Transverse colon (tissue), 4 donors: ENCODE measurements at places on chromosomes 12 and 14. TPM values are rescaled to one million over a fixed set of nuclear protein-coding genes. Genes with fewer than 3 reads are reported as not detected.

GRCh38 chr14:94472842-94473241, 3.2 kb downstream of the SERPINA9 start:
- H3K27me3 ChIP-seq: no peaks in the 10 kb centered on the region
- DNase-seq: no peak
- no peak overlapping the region for H3K27ac ChIP-seq

The SLC7A7 gene
- total RNA-seq: 67.0 TPM

The IL22 gene
- total RNA-seq: not detected

DNA sequence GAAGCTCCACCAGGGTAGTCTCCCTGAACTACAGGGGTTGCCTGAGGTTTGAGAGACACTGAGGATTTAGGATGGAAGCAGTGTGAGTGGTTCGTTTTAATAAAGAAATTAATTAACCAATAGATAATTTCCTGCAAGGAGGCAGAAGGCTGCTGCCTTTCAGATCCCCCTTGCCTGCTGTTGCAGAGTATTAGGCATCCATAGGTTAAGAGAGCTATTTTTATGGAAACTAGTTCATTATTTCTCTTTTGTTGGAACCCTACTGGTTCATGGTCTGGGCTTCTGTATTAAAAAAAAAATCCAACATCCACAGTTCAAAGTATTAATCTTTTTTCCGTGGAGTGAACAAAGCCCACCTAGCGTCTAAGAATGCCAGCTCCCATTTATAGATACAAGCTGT, 50.5 kb upstream of the RTRAF start:
- H3K4me3 ChIP-seq: no peak overlapping the region
- H3K27ac ChIP-seq: peak overlapping the region; percentile 33
- no peak for DNase-seq
- H3K36me3 ChIP-seq: no peaks in the 10 kb centered on the region

The ADAM20 gene
- not detected for total RNA-seq

DNA sequence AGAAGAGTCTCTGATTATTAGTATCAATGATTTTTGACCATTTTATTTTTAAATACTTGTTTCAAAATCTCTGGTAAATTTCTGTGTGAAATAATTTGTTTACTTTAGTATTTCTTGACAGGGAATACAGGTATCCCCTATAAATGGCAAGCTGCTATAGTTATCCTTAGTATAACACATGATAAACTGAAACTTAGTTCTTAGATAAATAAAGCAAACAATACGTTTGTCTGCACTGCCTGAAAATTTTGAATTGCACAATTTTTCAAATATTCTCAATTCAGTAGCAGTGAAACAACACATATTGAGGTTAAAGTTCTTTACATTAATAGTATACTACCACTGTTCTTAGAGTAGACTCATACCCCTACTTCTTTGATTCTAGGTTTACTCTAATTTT, 26.9 kb downstream of the CNOT2 start:
- H3K4me3 ChIP-seq: no peak overlapping the region
- H3K36me3 ChIP-seq: no peaks in the 10 kb centered on the region
- no peaks in the 10 kb centered on the region for H3K27me3 ChIP-seq
- peaks cover 63% of the 10 kb centered on the region for H3K4me1 ChIP-seq
- no peak for DNase-seq
- H3K27ac ChIP-seq: no peak overlapping the region

The SERPINA12 gene
- not detected for total RNA-seq

The GSC gene
- total RNA-seq: not detected

- H3K4me1 ChIP-seq: peaks cover 8% of the 10 kb centered on the region
- no peaks in the 10 kb centered on the region for H3K27me3 ChIP-seq
- DNase-seq: no peak
- H3K4me3 ChIP-seq: no peak overlapping the region
- peaks cover 4% of the 10 kb centered on the region for H3K36me3 ChIP-seq
Observed at GRCh38 chr14:68896132-68896531, 83.0 kb downstream of the ACTN1 start.

- H3K4me3 ChIP-seq: no peak overlapping the region
- H3K27ac ChIP-seq: no peak overlapping the region
- no peaks in the 10 kb centered on the region for H3K27me3 ChIP-seq
- DNase-seq: no peak
Observed at GRCh38 chr14:35196571-35196970, 74.2 kb downstream of the PRORP start.

The CLEC4C gene
- not detected for total RNA-seq

- no peaks in the 10 kb centered on the region for H3K36me3 ChIP-seq
- no peaks in the 10 kb centered on the region for H3K27me3 ChIP-seq
- no peak overlapping the region for H3K4me3 ChIP-seq
- no peak for DNase-seq
- no peak overlapping the region for H3K27ac ChIP-seq
- H3K4me1 ChIP-seq: no peaks in the 10 kb centered on the region
Observed at GRCh38 chr14:52583544-52583943, 30.9 kb downstream of the GPR137C start.

The KRT79 gene
- not detected for total RNA-seq

GRCh38 chr12:113214895-113215400, 6.3 kb upstream of the TPCN1 start:
- no peaks in the 10 kb centered on the region for H3K36me3 ChIP-seq
- peak; percentile 53 for DNase-seq
- peaks cover 28% of the 10 kb centered on the region for H3K4me1 ChIP-seq
- H3K27me3 ChIP-seq: no peaks in the 10 kb centered on the region
- peak overlapping the region; percentile 16 for H3K27ac ChIP-seq
- no peak overlapping the region for H3K4me3 ChIP-seq

GRCh38 chr12:13000616-13000924, 505 bp upstream of the HEBP1 start:
- H3K4me3 ChIP-seq: peak overlapping the region; percentile 37
- no peak for DNase-seq

The RPGRIP1 gene
- 0.27 TPM for total RNA-seq

- H3K4me1 ChIP-seq: peaks cover 33% of the 10 kb centered on the region
- no peak overlapping the region for H3K4me3 ChIP-seq
- H3K27me3 ChIP-seq: no peaks in the 10 kb centered on the region
- H3K27ac ChIP-seq: no peak overlapping the region
Observed at GRCh38 chr14:30620178-30620577, 1.9 kb upstream of the SCFD1 start.

DNA sequence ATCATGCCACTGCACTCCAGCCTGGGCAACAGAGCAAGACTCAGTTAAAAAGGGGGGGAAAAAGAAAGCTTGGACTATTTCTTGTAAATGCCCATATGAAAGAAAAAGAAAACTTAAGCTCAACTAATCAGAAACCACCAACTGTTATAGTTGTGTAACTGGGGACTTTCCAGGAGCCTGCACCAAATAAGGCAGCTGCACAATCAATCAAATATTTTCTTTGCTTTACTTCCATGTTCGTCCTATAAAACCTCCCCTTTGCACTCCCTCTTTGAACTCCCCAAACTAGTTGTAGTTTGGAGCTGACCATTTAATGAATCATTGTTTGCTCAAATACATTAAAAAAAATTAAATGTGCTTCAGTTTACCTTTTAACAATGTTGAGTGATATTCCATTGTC, 54.9 kb downstream of the OTOGL start:
- H3K27me3 ChIP-seq: no peaks in the 10 kb centered on the region
- H3K4me3 ChIP-seq: no peak overlapping the region
- no peaks in the 10 kb centered on the region for H3K4me1 ChIP-seq
- H3K27ac ChIP-seq: no peak overlapping the region
- DNase-seq: no peak

The FAIM2 gene
- total RNA-seq: 2.8 TPM

The ZFHX2 gene
- 1.1 TPM for total RNA-seq

DNA sequence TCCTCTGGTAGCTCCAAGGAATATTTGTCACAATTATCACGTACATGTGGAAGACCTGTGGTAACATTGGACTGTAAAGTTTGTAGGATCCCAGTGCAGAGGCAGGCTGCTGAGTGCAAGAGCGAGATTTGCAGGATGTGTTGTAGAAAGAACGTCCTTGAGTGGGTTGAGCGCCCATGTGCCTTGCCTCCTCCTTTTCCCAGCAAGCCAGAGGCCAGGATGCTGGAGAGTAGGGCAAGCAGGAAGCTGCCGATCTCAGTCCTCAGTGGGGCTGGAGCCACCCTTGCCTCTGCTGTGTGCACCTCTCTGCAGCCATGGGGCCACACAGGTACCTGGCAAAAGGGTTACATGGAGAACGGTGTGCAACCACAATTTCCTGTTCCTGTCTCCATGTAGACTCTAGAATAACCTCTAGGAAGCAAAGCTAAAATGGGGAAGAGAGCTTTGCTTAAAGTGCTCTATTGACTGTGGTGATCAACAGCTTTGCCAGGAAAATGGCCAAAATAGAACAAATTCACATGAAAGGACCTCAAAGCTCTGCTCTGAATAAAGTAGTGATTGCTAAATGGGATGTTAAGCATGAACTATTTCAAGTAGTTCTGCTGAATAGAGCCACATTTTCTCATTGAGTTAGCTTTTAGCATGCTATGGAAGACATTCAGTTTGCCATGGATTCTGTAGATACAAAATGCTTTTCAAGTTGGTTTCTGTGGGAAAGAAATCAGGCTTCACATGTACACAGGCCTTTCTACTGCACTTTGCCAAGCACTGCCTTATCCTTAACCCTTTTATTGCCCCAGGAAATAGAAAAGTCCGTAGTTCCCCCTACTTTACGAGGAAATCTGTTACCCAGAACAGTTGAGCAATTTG, 37.4 kb downstream of the ANKRD9 start:
- H3K27me3 ChIP-seq: no peaks in the 10 kb centered on the region
- no peaks in the 10 kb centered on the region for H3K36me3 ChIP-seq
- no peak overlapping the region for H3K4me3 ChIP-seq
- H3K4me1 ChIP-seq: peaks cover 8% of the 10 kb centered on the region
- peak overlapping the region; percentile 7 for H3K27ac ChIP-seq

DNA sequence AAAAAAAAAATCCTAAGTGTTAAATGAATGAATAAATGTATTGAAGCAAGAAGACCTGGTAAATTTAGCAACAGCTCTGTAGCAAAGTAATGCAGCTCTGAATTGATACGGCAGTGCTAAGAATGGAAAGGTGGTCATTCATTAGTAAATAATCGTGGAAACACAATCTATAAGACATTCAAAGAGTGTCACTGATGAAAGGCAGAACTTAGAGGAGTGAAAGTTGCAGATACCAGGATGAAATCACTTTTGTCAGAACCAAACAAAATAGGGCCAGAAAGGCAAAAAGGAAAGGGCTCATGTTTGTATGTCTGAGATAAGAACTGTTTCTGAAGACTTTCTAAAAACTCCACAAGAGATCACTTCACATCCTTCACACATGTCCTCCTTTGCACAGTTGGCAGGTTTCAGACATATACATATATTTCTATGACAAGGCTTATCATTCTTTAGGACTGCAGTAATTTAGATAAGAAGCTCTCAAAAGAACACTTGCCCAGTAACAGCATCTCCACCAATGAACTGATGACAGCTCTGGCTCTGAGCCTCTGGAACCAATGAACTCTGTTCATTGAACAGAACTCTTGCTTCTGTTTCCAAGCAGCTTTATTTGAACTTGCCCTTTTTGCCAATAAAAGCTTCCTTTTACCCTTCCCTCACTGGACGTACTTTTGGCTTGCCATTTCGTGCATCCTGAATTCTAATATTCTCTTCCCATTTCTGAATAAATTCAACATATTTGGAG, 4.2 kb upstream of the LRR1 start:
- H3K4me1 ChIP-seq: peaks cover 42% of the 10 kb centered on the region
- peak; percentile 68 for DNase-seq
- H3K27me3 ChIP-seq: no peaks in the 10 kb centered on the region

GRCh38 chr12:101793401-101793800, 37.4 kb downstream of the GNPTAB start:
- no peaks in the 10 kb centered on the region for H3K27me3 ChIP-seq
- no peak overlapping the region for H3K27ac ChIP-seq
- DNase-seq: no peak
- H3K4me1 ChIP-seq: no peaks in the 10 kb centered on the region

DNA sequence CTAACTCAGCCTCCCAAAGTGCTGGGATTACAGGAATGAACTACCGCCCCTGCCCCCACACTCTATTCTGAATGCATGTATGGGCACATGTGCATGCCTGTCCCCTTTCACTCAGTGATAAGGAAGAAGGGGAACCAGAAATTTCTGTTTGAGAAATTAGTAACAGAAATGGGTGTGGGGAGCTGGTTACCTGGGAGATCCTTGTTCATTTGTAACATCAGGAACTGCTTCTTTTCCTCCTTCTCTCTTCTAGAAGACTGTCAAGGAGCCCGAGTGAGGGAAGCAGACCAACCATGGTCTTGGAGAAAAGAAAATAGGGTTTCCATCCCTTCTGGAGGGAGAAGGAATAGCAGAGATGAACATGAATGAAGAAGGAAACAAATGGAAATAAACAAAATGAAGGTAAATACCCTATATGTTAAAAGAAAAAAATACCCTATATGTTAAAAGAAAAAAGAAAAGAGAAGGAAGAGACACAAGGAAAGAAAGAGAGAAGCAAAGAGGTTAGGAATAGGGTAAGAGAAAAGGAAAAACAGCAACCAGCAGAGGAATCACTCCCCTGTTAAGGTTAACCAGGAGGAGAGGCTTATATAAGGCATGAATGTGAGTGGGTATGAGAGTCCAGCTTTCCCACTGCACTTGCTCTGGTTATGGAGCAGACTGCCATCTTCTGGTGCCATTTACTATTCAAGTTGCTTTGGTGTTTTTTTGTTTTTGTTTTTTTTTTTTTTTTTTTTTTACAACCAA, 3.3 kb downstream of the PPP1R3E start:
- DNase-seq: no peak
- peak overlapping the region; percentile 99 for H3K27ac ChIP-seq
- H3K4me3 ChIP-seq: no peak overlapping the region
- no peaks in the 10 kb centered on the region for H3K36me3 ChIP-seq
- H3K4me1 ChIP-seq: peaks cover 33% of the 10 kb centered on the region

The DPY19L2 gene
- 4.0 TPM for total RNA-seq

DNA sequence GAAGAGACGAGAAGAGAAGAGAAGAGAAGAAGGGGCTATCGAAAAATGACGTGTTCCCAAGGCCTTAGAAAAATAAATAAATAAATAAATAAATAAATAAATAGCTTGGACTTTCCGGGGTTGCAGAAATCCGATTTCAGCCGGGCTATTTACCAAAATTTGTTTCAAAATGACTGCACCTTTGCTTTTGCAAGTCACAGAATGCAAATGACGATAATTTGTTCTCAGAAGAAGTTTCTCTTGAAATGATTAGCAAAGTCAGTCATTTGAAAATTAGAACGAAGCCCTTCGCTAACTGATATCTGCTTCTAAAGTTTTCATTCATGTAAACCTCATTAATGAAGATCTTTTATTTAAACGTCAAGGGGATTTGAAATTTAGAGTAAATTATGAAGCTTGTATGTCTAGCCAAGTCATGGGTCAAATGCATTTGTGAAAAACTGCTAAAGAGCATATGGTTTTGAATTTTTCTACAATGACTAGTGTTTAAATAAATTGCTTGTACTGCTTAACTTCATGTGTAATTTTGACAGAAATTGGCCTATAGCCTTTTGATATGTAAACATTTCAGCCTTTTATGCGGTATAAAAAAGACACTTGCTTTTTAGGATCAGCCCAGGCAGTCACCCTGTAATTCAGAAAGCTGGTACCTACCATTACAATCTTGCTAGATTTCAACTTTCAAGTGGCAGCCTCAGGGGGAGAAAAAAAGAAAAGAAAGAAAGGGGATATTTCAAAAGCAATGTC, 4.6 kb upstream of the GSC start:
- DNase-seq: no peak
- H3K27me3 ChIP-seq: peaks cover 98% of the 10 kb centered on the region
- no peaks in the 10 kb centered on the region for H3K36me3 ChIP-seq
- no peak overlapping the region for H3K27ac ChIP-seq

The ARMH4 gene
- total RNA-seq: 0.48 TPM
